ENCODE measurements at places on chromosomes 6 and 20.
A peak's percentile ranks its signal among the peaks of the same experiment; 100 is the strongest.

DNA sequence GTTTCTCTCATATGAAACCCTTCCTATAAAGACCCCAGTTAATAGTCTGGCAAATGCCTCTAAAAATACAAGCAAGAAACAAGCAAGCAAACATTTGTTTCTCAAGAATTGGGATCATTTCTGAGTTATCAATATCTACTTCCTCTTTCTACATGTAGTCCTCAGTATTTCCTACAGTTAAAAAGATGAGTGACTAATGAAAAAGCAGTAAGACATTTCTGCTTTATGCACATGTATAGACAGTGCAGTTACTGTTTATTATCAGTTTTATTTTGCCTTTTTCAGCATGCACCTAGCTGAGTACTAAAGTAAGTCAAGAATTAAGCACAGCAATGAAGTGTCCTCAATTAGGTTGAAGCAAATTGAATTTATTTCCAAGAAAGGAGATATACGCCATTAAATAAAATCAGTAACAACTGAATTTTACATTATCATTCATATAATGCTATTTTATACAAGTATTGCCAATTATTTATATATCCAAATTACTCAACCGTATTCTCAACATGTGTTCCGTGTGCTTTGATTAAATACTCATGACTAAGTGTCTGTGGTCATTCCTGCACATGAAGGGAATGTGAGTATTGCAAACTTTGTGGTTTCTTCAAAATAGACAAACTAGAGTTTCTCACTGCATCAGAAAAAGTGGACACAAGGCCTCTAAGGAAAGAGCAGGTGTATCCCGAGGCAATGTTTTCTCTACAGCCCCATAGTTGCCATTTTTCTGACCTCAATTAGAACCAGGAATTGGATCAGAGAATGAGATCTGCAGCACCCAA, 159.3 kb upstream of the MARCKS start:
- DNase-seq, result no peak

GRCh38 chr20:48679011-48679410, 148.8 kb downstream of the PREX1 start:
- DNase-seq, result no peak

DNA sequence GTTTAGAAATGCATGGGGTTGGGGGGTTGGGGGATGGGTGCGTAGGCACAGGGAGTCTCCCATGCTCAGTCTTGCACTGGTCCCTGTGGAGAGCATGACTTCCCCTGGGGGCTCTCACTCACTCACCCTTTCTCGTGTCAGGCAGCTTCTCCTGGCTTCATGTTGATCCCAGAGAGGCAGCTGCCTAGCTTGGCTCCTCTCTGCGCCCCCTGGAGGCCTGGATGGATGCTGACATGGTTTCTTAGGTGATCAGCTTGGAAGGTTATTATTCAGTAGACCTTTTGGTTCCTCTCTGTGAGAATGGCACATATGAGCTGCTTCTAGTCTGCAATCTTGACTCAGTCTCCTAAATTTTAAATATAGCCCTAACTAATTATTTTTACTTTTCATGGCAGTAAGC, 109.3 kb upstream of the FAM83B start:
- DNase-seq, result no peak

GRCh38 chr6:113428702-113429101, 428.4 kb upstream of the MARCKS start:
- DNase-seq, result no peak

DNA sequence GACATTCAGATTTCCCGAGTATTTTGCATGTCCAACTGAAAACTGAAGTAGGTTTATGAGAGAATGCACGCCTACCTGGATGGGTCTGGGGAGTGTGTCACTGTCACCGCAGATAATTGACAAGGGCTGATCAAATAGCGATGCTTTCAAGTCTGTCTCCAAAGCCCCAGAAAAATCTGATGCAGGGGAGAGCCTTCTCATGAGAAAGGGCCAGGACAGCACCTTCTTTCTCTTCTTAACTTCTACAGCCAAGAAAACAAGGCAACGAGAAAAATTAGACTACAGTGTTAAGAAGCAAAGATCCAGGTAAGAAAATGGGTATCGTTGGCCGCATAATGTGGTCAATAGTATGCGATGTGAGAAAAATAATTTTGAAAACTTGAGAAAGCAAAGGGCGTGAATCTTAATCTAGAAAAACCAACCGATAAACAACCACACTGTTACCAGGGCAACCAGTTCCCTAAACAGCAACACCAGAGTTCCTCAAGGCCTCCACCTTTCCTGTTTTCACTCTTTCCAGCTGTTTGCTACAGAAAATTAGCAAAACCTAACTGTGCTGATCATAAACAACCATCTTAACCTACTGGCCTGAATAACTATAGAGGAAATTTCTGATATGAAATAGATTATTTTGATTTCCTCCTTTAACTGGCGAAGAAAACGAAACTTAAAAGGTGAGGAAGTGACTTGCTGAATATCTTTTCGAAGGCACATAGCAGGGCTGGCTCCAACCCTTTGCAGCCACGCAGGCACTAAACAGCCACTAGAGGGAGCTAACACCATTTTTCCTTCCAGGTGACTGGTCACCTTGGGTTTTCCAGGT, 2.6 kb downstream of the TAGAP start:
- peak; percentile 83 for DNase-seq

- no peak for DNase-seq
Measured at GRCh38 chr20:39829661-39830060, 859.4 kb downstream of the MAFB start.

DNA sequence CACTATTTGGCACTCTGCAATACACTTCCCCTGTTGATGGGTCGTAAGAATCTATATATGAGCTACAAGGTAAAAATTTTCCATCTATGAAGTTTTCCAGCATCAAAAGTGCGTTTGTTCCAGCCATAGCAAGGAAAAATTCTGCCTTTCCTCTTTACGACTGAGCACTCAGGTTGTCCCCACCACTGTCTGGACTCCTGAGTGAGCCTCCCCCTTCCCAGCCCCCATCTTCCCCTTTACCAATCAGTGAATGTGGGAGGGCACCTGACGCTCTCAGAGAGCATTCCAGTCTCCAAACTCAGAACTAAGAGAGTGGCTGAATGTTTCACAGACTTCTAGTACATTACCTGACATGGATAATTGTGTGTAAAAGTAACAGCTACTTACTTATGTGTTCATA, at the start of gene ALDH8A1:
TSS of gene ALDH8A1 (minus strand) at position 175 of the 400 bp plus-strand sequence. CDS start at position 127, 48 bp downstream.
- DNase-seq, result no peak

DNA sequence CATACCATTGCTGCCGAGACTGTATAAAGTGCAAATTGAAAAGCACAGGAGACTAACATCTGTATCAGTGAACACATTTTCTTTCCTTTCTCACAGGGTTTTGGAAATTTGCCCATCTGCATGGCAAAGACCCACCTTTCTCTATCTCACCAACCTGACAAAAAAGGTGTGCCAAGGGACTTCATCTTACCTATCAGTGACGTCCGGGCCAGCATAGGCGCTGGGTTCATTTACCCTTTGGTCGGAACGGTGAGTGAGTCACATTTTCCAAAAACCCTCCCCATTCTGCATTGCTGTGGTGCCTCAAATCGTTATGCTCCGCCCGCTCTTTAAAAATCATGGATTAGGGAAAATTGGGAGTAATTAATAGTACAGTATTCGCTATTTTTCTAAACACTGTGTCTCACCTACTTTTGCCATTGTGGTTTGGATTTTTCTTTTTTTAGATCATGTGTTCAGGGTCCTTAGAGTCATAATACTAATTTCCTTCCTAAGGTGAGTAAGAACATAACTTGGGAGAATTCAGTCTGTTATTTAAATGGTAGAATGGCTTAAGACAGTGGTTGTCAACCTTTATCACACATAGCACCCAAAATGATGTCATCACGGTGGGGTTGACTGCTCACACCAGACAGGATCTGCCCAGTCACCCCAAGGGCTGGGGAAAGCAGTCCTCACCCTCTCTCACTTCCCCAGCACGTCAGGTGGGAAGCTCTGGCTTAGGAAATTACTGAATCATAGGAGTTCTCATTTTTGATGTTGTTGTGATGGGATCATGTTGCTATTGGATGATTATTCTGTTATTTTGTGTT, 171.6 kb downstream of the MTHFD1L start:
- no peak for DNase-seq

DNA sequence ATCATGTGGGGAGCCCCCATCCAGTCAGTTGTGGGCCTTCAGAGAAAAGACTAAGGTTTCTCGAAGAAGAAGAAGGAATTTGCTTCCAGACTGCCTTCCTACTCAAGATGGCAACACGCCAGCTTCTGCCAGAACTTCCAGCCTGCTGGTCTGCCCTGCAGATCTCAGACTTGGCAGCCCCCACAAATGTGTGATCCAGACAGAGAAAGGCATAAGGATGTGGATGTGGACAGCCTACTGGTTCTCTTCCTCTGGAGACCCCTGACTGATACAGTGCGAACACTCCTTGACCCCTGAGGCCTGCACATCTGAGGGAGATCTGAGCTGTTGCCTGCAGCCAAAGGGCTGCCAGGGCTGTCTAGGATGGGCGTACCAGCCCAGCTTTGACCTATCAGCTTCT, 8.6 kb downstream of the GABRR1 start:
- no peak for DNase-seq

DNA sequence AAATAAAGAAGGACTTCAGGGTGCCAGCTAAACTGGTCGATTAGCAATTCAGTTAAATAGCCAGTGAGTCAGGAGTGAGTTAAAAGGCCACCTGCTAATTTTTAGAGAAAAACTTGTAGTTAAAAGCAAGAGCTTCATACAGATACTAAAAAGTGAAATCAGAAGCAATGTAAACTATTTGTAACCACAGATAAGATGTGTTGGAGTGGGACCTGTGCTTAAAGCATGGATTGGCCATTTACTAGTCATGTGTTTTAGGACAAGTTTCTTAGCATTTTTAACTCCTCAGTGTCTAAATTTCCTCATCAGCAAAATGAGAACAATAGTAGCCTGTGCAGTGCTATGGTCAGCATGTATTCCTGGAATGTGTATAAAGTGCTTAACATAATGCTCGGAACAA, 23.8 kb upstream of the HDDC2 start:
- no peak for DNase-seq

DNA sequence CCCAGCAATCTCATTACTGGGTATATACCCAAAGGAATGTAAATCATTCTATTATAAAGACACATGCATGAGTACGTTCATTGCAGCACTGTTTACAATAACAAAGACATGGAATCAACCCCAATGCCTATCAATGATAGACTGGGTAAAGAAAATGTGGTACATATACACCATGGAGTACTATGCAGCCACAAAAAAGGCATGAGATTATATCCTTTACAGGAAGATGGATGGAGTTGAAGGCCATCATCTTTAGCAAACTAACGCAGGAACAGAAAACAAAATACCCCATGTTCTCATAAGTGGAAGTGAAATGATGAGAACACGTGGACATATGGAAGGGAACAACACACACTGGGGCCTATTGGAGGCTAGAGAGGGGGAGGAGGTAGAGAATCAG, 115.7 kb downstream of the NUS1 start:
- DNase-seq, result no peak

DNA sequence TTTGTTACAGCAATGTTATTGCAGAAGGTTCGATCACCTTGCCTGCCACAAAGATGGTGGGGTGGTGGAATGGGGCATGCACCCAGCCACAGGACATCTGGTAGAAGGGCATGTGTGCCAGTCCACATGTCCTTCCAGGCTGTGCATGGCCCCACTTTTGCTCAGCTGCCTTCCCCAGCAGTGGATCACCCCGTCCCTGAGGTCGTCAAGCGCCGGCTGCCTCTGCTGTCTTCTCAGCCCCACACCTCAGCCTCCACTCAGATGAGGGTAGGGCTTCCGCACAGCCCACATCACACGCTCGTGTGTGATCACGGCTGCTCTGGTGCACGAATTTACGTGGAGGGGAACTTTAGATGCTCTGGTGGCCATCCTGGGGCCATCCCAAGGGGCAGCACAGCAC, 109.5 kb upstream of the PMEPA1 start:
- no peak for DNase-seq

DNA sequence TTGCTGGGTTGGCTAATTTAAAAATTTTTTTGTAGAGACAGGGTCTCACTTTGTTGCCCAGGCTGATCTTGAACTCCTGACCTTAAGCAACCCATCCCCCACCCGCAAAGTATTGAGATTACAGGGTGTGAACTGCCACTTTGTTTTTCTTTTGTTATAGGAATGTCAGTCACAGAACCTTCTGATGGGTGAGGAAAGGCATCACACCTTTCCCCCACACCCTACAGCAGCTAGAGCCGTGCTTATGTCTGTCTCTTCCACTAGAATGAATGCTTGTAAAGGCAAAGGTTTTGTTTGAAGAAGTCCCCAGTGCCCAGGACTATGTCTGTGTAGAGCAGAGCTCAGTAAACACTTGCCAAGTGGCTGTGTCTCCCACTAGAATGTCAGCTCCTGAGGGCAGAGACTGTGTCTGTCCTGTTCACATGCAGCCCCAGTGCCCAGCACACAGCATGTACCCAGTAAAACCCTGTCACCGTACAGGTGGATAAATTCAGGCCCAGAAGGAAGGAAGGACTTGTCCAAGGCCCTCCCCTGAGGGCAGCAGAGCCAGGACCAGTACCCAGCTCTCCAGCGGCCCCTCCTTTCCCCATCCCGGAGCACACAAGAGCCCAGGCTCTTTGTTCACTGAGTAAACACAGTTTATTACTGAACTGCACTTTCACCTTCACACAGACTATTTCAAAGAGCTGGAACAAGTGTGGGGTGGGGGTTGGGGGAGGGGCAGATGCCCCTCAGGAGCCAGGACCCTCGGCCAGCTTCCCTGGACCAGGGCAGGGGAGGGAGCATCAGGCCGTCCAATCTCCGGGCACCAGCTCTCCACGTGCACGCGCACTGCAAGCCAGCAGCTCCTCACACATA, 26.4 kb downstream of the COX4I2 start:
- DNase-seq, result peak; percentile 73

DNA sequence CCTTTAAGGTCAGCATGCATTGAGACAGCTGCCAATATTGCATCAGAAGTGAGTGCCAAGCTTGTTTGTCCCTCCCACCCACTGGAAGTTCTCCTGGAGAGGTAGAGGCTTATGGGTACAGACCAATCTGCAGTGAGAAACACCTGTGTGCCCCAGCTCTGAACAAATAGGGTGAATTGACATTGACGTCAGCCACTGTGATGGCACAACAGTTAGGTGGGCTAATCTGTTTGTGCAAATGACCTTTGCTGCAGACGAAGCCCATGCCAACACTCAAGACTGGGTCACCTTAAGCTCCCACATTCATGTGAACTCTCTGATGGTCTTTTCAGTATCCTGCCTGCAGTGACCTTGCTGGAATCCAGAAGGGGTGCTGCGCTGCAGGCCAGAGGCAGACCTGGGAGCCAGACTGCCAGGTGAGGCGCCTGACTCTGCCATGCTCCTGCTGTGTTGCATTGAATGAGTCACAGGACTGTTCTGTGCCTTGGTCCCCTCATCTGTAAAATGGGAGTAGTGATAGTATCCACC, 99.9 kb downstream of the ALDH8A1 start:
- DNase-seq, result peak; percentile 24

GRCh38 chr6:152478377-152479010, 158.7 kb downstream of the SYNE1 start:
- DNase-seq, result no peak

Data from NCI-H146 (cell line).